ENCODE measurements at places on chromosomes 6 and 20.

GRCh38 chr6:37145443-37145842, 24.5 kb upstream of the PIM1 start:
- no peak for DNase-seq

GRCh38 chr6:88705601-88706000, 257.8 kb downstream of the RNGTT start:
- no peak for DNase-seq

DNA sequence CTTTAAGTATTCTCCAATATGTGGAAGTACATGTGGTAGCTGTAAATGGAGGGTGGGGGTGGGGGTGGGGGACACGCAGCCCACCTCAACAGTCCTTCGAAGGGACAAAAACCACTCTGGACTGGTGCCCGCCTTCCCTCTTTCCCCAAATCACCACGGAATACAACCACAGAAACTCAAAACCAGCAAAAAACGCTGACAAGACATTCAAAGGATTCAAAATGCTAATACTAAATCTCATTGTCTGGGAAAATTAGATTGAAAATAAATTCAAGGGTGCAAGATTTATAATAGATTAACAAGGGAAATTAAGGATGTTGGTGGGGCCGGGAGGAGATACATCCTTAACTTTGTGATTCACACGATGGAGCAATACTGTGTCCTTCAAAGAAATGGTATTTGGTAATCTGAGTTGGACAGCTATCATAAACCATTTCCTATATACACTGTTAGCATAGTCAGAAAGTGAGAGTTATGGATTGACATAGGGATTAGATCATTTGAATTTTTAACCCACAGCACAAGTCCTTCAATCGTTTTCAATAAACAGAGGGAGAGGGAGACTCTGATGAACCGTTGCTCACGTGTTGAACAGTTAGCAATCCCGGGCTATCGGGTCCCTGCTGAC, 766 bp upstream of the TBC1D22B start:
- DNase-seq = peak; percentile 46

DNA sequence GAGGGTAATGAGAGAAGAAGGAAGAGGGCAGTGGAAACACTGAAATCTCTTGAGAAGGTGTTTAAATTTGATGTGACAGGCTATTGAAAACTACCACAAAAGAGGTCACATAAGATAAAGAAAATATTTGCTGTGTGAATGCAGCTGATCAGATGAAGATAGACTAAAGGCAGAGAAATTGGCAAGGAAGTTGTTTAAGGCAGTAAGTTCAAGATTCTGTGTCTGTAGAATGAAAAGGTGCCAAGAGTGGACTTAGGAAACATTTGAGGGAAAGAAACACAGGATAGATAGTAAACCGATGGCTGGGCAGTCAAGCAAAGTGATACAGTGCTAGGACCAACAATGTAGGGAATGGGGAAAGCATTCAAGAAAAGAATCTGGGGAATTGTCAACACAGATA, 332.3 kb upstream of the MARCKS start:
- DNase-seq = peak; percentile 25

- no peak for DNase-seq
Observed at GRCh38 chr6:36856277-36856676, 17.0 kb upstream of the CPNE5 start.

- no peak for DNase-seq
Observed at GRCh38 chr20:23656372-23656771, 18.6 kb upstream of the CST3 start.

- DNase-seq = no peak
Observed at GRCh38 chr6:107056796-107057195, 28.8 kb downstream of the MTRES1 start.

DNA sequence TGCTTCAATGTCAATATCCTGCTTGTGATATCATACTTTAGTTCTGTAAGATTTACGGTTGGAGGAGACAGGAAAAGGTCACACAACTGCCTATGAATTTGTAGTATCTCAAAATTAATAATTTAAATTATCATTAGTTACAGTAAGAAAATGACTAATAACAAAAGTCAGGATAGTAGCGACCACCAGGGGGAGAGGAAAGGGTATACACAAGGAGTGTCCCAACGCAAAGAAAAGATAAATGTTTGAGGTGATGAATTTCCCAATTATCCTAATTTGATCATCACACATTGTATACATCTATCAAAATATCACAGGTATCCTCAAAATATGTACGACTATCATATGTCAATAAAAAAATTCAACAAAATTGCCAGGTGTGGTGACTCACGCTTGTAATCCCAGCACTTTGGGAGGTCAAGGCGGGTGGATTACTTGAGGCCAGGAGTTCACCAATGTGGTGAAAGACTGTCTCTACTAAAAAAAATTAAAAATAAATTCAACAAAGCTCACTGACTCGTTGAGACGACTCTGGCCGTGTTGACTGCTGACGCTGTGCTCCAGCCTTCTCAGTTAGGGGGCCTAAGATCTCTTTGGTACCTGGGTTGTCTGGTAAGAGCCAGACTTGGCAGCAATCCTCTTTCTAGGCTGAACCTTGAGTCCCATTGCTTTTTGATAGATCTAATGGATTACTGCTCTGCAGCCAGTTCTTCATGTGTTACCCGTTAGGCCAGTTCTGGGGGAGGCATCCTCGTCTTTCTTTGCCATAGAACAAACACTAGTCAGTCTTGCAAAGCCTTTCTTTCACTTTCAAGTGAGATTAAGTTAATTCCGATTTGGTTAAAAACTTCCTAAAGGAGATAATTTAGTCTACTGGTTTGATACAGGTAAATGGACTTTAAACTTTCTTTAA, 9.0 kb upstream of the OVOL2 start:
- DNase-seq = no peak

GRCh38 chr6:144266091-144266649, 19.0 kb upstream of the UTRN start:
- DNase-seq = peak; percentile 76

GRCh38 chr20:39452583-39453340, 490.6 kb downstream of the DHX35 start:
- DNase-seq = no peak

DNA sequence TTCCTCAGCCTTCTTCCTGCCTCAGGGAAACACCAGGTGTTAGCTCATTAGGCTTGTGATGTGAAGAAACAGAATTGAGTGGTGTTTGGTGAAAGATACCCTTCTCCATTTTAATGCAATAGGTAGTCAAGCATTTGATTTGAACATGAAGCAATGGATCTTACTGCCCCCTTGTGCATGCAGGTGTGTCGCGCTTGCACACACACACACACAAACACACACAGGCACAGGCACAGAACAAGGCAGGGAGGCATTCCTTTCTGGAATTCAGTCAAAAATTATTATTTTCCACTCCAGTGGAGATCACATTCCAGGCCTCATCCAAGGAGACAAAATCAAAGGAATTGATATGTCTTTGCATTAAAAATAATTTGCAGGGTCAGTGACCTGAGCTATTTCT, 667.0 kb upstream of the MARCKS start:
- no peak for DNase-seq

- DNase-seq = no peak
Observed at GRCh38 chr6:16568128-16568527, 193.1 kb downstream of the ATXN1 start.

DNA sequence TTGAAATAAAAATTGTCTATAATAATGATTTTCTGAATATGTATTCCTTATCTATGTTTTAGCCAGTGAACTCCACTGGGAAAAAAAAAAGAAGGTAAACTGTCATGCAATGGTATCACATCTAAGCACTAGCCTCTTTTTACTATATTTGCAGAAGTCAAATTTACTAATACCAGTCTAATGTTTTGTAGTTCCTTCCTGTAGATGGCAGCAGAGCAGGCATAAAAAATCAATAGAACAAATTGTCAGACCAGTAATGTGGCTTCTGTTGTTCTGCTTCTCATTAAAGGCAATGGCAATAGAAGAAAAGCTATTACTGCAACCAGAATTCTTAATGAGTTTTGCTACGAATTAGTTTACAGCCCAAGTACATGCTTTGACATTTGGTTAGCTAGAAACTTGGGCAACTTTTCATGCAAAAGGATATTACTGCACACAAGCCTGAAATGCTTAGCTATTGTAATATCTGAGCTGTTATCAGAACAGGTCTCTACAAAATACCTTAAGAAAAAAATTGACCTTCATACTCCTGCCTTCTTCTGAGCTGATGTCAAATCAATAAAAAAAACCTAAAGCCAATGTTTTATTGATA, 476.9 kb downstream of the KHDRBS2 start:
- DNase-seq = no peak

DNA sequence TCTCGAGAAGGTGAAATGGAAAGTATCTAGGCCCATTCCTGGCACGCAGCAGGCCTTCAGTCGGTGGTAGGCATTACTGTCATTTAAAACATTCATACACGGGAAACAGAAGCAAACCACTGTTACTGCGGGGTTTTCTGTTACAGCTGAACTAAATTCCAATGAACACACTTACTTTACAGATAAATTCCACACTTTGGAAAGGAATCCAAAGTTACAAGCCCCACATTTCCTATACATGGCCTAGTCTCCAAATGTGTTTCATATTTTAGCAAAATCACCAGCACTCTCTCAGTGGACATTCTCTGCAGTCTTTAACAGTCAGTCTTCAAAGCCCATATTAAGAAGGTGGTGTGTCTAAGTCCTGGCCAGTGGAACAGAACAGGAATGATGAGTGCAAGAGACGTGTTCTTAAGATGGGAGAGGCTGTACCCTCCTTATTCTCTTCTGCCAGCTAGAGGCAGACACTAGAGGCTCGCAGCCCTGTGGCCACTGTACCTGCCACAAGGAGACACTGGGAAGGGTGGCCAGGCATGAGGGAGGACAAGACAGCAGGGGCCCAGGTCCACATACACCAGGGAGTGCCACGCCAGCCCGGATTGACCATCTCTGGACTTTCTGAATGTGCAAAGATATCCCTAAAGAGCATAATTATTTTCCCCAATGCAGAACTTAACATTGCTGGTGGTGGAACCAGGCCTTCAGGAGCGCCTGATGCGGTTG, 76.4 kb downstream of the CDC5L start:
- DNase-seq = peak; percentile 16

DNA sequence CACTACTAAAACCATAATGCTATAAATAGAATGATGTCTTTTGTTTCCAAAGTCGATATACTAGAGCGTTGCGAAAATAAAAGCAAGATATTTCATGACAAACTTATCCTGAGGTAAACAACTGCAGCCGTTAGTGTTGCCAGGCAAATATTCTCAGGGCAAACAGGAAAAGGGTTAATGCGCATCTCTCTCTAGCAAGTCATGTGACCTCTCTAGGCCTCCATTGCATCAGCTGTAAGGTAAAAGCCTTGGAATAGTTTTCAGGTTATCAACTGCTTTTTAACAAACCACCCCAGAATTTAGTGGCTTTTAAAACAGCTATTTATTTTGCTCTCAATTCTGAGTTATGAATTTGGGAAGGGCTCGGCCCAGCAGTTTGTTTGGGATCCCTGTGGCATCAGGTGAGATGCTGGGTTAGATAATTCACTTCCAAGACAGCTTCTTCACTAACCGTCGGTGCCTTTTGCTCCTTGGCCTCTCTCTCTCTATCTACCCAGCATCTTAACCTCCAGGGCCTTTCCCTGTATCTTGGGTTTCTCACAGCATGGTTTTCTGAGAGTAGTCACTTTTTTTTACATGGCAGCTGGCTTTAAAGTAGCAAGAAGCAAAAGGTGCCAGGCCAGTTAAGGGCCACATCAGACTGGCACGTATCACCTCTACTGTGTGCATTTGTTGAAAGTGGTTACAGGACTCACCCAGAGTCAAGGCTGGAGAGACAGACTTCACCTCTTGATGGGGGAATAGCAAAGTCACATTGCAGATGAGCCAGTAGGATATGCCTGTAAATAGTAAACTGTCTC, 39.2 kb upstream of the LTV1 start:
- DNase-seq = no peak

DNA sequence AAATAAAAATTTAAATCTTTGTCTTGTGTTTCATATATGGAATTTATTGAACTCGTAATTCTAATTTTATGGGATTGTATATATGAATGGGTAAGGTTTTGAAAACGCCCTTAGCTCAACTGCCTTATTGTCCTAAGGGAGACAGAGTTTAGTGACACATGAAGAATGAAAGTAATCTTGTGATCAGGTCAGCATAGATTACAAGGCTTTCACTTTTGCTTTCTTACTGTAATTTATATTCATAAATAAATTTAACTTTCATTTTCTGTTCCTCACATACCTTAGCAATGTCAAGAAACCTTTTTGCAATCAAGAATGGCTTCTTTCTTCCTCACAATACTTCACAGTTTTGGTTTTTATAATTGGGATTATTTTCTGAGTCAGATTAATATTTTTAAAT, 14.4 kb downstream of the KPNA5 start:
- DNase-seq = no peak

DNA sequence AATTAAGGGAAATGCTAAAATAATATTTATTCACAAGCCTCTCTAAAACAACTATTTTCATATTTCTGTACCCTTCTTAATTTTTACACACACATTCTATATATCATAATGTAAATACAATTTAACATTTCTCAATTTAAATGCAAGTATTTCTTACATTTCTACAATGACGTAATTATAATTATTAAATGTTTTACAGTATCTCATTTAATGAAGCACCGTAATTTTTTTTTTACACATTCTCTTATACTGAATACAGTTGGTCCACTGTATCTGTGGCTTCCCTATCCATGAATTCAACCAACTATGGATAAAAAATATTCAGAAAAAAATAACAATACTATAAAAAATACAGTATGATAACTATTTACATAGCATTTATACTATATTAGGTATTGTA, 85.7 kb downstream of the AHI1 start:
- DNase-seq = no peak

- DNase-seq = no peak
Observed at GRCh38 chr6:116254297-116255056, 602 bp upstream of the TSPYL4 start.

DNA sequence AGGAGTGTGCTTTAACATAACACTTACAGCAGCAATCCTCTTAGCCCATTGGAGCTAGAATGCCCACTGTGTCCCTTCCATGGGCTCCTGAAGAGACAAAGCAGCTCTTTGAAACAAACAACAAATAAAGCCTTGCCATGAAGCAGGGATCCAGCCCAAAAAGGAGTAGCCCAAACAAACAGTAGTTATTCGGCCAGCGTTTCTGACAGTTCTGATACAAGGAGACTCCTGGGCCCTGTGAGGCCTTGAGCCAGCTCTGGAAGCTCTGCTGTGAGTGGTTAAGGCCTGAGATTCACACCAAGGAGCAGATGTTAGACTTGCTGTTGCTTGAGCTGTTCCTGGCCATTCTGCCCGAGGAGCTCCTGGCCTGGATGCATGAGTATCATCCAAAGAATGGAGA, 16.9 kb upstream of the ZSCAN16 start:
- no peak for DNase-seq

DNA sequence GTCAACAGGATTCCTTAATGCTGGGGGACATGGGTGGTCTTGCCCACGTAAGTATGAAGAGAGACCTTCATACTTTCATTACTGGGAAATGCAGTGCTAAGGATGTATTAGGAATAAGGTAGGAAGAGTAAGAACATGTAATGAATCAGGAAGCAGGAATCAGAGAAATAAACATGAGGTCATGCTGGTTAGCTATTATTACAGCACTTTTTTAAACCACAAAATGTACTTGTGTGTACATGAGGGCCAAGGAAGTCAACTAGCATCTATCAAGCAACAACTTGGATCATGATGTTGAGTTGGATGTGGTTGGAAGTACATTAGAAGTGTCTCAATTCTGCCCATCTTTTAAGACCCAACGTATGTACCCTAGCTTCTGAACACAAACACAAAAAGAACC, 63.5 kb upstream of the E2F3 start:
- no peak for DNase-seq

All from EH (cell line).